ENCODE measurements at places on chromosomes 11 and 22.

- no peak for DNase-seq
Measured at GRCh38 chr11:103228807-103229206, 119.6 kb downstream of the DYNC2H1 start.

DNA sequence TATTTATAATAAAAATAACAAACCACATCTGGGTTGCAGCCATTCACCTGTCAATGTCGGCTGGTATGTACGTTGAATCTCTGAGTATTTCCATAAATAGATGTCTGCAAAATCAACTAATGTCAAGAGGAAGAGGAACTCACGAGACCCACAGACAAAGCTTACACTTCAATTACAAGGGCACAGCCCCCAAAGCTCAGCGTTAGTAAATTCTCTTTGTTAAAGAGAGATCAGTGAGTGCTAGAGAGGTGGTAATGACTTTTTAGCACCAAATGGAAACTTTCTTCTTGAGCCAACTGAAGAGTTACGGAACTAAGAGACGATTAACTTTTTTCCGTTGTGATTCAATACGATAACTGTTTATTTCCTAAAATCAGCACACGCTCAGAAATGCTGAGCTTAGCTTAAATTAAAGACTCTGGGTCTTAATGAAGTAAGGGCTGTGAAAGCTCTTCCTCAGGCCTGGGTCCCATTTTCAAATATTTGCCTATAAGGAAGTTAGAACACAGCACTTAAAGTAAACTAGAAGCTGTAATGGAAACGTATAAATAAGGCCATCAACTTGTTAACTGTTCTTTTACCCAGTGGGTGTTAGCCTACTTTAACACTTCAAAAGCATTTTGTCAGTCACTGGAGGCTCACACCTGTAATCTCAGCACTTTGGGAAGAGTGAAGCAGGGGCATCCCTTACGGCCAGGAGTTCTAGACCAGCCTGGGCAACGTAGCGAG lies 22.8 kb upstream of the TFIP11 start:
- DNase-seq, result no peak

DNA sequence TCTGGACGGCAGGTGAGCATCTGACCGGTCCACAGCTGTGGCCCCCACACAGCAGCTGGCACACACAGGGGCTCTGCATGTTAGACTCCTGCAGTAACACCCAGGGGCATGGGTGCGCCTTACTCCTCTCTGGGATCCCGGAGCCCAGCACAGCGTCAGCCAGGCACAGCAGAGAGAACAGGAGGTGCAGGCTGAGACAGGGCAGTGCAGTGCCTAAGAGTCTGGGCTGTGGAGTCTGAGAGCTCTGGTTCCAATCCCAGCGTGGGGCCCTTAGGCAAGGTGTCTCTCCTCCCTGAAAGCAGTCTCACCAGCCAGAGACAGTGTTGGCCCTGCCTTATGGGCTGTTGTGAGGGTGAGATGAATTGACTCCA lies 2.3 kb downstream of the NUDT8 start:
- DNase-seq, result no peak

DNA sequence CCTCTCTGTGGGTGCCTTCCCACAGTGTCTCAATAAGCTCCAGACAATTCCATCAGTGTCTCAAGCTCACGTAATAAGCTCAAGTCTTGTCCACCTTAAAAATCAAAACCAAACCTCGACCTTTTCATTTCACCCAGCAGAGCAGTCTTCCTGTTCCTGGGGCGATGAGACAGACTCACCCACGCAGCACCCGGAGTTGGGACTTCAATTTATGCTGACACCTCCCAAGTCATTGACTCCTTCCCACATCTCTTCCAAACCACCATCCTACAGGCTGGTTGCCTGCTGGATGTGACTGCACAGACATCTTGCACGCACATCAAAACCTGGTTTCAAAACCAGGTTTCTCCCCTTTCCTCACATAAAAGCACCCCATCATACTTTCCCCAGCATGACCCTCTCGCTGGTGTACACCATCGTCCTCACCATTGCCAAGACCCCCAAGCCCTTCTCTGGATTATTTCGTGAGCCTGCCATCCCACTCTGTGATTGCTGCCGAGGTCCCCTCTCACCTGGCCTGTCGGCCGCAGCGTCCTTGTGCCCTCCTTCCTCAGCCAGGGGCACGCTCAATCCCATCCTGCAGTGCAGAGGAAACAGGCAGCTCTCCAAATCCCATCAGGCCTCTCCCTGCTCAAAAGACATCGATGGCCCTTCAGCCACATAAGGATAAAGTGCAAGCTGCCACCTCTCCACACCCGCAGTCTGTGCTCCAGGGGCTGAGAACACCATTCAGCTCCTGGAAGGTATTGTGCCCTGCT lies 45.1 kb upstream of the FBXO3 start:
- DNase-seq, result no peak

DNA sequence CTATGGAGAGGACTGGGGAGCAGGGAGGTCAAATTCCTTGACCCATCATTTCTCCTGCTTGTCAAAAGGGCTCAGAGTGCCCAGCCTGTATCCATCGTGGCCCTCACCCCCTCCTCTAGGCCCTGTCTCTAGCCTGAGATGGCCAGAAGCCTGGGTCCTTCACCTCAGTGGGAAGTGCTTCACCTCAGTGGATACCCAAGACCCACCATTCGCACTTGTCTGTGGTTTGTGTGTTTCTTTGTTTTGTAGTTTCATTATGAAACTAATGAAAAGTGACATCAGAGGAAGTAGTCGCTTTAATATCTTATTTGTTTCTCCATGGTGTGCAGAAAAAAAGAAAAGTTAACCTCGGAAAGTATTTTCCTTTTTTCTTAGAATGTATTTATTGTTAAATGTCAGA lies 194.0 kb upstream of the CADM1 start:
- DNase-seq, result no peak

DNA sequence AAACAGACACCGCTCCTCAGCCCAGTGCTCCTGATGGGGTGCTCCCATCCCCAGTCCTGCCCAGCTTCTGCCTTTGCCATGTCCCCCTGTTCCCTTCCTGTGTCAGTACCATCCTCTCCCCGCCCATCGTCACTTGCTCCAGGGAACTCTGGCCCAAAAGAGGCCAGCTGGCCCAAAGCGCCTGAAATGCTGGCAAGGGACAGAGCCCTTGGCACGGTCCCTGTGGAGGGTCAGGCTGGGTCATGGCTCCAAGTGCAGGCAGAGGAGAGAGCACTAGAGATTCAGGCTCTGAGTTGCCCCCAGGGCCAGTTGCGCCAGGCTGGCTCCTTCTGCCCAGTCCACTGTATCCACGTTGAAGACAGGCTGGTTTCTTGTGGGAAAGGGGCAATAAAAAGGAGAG lies 8.4 kb upstream of the HDHD5 start:
- no peak for DNase-seq

GRCh38 chr11:9357041-9357440 lies 27.4 kb upstream of the IPO7 start:
- DNase-seq, result no peak

DNA sequence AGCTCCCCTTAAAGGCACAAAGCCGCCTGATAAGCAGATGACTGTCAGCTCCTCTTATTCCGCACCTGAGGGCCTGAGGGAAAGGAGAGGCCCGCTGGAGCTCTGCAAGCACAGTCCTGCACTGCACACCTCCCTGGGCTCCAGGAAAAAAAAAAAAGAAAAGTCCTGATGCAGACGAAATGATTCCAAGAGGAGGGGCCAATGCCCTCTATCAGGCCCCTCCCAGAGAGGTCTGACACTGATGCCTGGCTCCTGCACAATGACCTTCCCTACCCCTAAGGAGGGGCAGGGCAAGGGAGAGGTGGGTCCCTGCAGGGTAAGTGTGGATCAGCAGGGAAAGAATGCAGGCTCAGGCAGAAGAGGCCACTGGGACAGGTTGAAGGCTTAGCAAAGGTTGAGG lies 572.7 kb downstream of the SOX6 start:
- no peak for DNase-seq

All from NCI-H187 (cell line).